ENCODE measurements at places on chromosomes 2 and 18.

DNA sequence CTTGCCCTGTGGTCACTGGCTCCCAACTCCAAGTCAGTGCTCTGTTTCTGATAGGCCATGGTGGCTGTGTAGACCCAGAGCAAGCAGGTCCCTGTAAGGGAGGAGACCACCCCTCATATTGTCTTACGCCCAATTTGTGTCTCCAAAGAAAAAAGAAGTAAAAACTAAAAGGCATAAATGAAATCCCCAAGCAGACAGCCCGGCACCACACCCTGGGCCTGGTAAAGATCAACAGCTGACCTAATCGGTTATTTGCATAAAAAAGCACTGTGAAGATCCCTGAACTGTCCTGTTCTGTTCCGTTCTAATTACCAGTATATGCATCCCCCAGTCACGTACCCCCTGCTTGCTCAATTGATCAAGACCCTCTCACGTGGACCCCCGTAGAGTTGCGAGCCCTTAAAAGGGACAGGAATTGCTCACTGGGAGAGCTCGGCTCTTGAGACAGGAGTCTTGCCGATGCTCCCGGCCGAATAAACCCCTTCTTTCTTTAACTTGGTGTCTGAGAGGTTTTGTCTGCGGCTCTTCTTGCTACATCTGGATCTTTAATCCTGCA lies 364.1 kb upstream of the HS6ST1 start:
- no peak for DNase-seq

GRCh38 chr18:7696780-7697179 lies 129.7 kb downstream of the PTPRM start:
- no peak for DNase-seq

GRCh38 chr2:2647141-2647541 lies 316.1 kb upstream of the MYT1L start:
- no peak for DNase-seq

- no peak for DNase-seq
These were observed 143.9 kb downstream of the ESCO1 start for GRCh38 chr18:21456428-21457178.

DNA sequence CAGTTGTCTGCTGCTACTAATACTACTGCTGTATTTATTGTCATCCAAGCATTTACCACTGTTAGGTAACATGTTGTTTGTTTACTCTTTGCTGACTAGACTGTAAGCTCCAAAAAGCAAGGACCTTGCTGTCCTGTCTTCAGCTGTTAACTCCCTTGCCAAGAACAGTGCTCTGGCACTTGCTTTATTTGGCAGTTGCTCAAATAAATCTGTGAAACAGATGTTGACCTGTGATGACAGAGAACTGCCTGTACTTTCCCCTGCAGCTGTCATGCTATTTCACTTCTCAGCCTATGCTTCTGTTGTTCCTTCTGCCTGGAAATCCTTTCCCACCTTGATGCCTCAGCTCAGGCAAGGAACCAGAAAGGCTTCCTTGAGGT lies 181.2 kb downstream of the ATAD2B start:
- DNase-seq, result no peak

GRCh38 chr2:169094676-169095075 lies 25.3 kb downstream of the DHRS9 start:
- DNase-seq, result no peak

DNA sequence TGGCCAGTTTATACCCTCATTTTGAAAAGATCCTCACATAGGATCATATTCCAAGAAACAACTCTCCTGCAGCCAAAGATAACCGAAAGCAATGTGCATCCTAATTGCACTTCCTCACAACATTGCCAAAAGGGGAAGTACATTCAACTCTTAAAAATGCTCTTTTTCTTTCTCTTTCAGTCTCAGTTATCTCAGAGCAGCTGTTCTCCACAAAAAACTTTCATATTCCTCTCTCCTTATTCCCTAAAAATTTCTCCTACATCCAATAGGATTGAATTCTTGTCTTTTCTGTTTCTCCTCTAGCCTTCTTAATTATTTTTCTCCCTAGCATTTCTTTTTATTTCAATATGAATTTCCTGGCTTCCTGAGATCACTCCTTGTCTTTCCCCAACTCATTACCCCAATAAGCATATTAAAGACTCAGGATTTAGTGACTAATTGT lies 7.4 kb upstream of the VRK2 start:
- DNase-seq, result no peak

DNA sequence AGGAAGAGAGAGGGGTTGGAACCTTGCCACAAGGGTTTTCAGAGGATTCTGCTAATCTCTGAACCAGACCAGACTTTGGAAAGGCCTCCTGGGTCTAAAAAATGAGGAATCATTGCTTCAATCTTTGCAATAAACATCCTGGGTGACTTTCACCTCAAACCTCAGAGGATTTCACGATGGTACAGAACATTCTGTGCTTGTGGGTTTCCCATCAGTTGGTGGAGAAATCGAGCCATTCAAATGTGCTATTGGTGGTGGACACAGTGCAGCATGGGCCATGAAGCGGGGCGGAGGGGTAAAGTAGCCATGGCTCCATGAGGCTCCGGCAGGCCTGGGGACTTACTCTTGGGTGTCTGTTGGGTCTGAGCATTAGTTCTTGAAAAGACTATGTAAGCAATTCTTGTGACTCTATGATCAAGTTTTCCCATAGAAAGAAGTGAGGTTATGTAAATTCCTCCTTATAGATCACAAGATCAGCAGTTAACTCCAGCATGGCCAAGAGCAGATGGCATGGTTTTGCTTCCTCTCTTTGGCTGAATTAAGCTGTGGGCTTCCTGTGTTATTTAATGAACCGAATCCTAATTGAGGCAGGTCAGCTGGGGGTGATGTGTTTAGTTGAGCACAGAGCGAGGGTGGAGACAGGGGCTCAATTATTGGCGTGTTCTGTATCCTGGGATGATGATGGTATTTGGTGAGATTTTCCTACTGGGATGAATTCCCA lies 1.9 kb upstream of the IL1R2 start:
- DNase-seq, result no peak

DNA sequence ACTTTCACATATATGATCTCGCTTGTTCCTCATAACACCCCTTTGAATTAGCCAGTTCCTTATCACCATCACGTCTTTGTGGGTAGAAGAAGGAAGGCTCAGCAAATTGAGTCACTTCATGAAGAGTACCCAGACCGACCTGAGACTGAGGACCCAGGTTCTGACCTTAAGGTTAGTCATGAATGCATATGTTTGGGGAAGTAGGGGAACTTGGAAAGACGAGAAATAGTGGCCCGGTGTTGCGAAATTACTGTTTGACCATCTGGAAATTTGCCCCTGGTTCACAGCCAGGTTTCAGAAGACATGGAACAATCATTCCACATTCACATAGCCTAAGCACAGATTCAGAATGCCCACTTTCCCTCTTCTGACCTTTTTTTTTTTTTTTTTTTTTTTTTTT lies 59.8 kb downstream of the MEIS1 start:
- DNase-seq, result no peak

DNA sequence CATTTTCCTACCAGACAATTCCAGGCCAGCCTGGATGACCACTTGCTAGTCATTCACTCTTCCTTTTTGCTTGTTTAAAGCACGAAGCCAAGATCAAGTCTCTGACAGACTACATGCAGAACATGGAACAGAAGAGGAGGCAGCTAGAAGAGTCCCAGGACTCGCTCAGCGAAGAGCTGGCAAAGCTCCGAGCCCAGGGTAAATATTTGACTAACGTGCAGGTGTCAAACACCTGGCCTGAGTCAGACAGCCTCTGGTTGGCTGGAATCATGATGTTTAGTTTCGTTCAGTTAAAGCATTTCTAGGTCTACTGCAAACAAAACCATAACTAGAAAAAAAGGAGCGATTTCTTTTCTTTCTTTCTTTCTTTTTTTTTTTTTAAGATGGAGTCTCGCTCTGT lies 44.2 kb upstream of the LYPD6B start:
- DNase-seq, result no peak

All from frontal cortex (tissue), 4 donors.